Skin of body (tissue), 3 donors: ENCODE measurements at places on chromosomes 7 and 10. TPM values are rescaled to one million over a fixed set of nuclear protein-coding genes. Genes with fewer than 3 reads are reported as not detected.

DNA sequence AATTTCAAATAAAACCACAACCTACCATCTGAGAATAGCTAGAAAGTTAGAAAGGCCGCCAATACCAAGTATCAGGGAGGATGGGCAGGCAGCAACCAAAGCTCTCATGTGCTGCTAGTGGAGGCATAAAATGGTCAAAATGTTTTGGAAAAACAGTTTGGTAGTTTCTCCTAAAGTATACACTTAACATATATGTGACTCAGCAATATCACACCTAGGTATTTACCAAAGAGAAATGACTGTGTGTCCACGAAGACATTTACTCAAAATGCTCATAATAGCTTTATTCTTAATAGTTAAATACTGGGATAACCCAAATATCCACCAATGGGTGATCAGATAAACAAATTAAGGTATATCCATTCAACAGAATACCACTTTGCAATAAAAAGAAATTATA, 14.3 kb downstream of the RHEB start:
- no peak for DNase-seq

DNA sequence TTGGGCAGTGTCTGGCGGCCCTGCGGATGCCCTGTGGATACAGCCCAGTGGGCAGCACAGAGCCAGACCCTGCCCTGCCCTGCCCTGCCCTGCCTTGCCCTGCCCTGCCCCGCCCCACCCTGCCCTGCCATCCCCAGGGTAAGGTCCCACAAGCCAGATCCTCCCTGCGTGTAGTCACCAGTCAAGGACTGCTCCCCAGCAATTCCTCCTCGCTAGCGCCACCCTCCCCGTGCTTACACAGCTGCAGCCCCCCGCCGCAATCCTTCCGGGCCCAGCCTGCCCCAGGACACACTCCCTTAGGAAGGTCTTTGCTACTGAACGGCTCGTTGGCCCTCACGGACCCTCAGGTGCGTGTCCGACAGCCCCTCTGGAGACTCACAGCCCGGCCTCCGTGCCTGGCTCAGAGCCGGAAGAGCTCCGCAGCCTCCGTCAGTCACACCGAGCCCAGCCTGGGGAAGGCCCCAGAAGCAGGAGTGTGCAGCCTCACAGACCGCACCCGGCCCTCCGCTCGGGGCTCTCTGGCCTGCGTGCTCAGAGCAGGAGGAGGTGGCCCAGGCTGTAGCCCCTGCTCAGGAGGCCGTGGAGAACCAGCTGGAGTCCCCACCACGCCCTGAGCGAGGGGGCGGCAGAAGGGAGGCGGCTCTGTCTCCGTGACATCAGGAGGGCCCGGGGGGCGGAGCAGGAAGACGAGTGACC, 68.3 kb downstream of the PWWP2B start:
- DNase-seq = no peak

GRCh38 chr7:4575254-4575653, 106.8 kb upstream of the FOXK1 start:
- DNase-seq = no peak

GRCh38 chr10:61465901-61466632, 12.9 kb upstream of the TMEM26 start:
- peak; percentile 54 for DNase-seq

DNA sequence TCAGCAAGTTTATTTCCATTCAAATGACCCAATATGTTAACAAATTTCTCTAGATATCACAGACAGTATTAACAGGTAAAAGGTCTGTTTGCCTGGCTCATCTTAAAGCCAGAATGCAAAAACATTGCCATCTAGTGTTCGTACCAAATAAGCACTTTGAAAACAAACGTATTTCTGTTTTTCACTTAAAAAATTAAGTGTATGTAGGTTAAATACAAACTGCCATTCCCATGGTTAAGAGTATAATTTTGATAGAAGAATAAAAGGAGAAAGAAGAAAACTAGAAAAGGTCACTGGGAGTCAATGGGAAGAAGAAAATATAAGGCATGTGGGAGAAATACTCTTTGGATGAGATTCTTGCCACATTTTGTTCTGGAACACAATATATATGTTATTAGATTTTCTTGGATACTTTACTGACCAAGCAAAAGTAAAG, 51.0 kb downstream of the ORC5 start:
- DNase-seq = no peak

- no peak for DNase-seq
These were observed 46.2 kb downstream of the LAMB4 start for GRCh38 chr7:108083980-108084379.

GRCh38 chr7:34723866-34724490, 66.0 kb downstream of the NPSR1 start:
- DNase-seq = no peak

DNA sequence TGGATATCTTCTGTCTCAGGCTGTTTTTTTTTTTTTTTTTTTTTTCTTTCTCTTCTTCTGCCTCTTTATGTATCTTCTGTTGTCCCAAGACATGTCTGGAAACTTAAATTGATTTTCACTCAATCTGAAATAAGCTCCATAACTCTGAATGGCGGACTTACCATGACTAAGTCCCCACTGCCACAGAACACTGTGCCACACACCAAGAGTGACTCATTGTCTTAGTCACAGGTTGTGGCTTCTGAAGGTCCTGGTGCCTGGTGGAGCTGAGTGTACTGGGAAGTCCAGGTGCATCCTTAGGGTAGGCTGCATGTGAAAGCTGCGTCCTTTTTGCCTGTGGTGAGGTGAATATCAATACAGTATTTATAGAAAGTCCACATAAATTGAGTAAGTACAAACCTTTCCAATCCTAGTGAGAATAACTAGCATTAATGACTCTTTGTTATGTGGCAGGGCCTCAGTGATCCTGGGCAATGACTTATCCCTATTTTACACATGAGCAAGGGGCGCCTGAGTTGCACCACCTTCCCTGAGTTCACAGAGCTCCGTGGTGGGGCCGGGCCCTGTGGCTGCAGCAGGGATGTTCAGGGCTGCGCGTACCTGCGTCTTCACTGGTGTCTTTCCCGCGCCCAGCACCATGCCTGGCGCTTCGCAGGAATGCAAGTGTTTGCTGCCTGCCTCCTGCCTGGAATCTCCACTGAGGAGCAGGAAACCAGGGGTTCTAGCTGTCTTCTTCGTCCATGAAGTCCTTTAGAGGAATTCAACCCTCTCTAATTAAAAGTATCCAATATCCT, 4.3 kb downstream of the PFKP start:
- DNase-seq = no peak

Gene MYL7
- total RNA-seq = 2.0 TPM

Gene HDAC9
- total RNA-seq = 28.2 TPM

Gene OR6B1
- not detected for total RNA-seq
